Activated CD8-positive, alpha-beta memory T cell treated with anti-CD3 and anti-CD28 coated beads for 24 hours (primary cell): ENCODE measurements at places on chromosomes 16 and 17.
A peak's percentile ranks its signal among the peaks of the same experiment; 100 is the strongest.

GRCh38 chr16:268141-269053 is 7.3 kb downstream of the RGS11 start:
- no peak for DNase-seq

DNA sequence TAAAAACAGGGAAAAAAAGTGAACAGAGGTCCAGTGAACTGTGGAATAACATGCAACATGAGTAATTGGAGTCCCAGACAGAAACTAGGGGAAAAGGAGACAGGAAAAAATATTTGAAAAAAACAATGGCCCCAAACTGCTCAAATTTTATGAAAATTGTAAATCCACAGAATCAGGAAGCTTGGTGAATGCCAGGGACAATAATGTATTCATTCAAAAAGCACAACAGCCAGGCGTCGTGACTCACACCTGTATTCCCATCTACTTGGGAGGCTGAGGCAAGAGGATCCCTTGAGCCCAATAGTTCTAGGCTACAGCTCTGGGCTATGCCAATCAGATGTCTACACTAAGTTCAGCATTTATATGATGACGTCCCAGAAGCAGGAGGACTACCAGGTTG is 23.7 kb downstream of the NCOR1 start:
- no peak for DNase-seq

DNA sequence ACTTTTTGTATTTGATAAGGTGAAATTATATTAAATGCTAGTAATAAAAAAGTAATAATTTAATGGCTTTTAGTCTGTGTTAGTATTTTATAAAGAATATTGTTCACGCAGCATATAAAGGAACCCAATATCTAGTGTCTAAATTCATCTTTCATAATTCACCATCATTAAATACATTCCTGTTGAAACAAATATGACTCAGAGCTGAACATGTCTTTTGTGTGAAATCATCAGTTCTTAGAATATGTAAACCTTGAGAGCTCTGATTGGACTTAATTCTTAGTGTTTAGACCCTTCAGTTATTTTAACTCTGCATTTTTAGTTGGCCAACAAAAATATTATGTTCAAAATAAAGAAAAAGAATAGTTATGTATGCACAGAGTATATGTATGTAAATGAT is 71.8 kb downstream of the ABHD15 start:
- DNase-seq, result no peak

GRCh38 chr16:21950782-21951521 is 2.2 kb upstream of the UQCRC2 start:
- DNase-seq, result no peak

DNA sequence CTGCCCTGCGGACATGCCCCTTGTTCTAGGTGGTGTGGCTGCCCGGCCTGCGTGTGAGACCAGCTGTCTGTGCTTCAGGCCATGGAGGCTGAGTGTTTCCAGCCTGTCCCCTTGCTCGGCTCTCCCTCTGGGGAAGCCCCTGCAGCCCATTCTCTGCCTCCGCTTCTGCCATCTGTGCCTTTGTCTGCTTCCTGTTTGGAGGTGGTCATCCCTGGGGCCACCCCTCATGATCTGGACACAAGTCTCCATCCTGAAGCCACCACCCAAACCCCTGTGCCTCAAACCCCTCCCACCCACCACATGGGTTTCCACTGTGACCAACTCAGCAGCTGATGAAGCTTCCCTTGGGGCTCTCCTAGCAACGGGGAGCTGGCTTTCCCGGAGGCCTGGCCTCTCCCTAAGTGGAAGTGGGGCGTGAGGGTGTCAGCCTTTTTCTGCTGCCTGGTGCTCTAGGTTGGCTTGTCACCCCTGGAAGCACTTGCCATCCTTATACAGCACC is 184.9 kb downstream of the SEC14L1 start:
- no peak for DNase-seq

DNA sequence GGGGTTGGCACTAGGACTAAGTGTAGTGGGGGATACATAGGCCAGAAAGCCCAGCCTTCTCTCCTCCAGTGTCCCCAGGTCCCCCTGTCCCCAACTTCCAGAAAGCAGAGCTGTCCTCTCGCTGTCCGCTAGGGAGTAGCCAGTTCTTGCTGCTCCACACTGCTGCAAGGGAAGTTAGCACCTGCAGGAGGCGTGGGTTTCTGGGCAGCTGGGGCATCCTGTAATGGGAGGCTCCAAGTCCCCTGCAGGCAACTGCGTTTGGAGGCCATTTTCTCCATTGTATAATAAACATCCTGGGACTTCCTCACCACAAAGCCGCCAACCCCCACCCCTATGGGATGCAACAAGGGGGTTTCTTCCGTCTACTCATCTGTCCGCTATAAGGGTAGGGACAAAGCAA is 1.7 kb downstream of the RPRML start:
- no peak for DNase-seq

DNA sequence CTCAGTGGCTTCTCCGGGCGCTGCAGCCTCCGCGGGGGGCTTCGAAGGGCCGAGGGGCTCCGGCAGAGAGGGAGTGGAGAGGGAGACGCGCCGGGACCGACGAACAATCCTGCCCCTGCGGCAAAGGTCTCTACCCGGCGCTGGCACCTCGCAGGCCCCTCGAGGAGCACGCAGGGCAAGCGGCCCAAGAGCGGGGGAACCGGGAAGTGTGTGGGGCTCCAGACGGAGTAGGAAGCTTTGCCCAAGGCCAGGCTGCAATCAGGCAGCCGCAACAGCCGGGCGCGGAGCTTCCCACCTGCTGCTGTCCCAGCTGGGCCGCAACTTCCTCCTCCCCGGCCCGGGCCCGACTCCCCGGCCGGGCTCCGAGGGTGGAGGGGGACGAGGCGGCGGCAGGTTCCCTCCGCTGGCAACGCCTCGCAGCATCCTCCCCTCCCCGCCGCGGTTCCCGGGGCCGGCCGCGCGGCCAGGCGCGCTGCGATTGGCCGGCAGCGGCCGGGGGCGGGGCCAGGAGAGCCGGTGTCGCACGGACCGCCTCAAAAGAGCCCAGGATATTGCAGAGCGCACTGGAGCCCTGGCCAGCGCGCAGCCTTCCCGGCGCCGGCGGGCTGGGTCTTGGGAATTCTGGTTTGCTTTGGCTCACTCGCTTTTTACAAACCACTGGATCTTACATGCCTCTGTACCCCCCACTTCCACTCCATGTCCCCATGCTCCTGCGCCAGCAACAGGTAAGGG is at the start of gene KCNJ2:
Gene KCNJ2, plus strand, starts transcription at position 556 of the 732 bp plus-strand sequence. CDS start 5,508 bp downstream, outside the sequence.
- peak; percentile 72 for DNase-seq

- DNase-seq, result no peak
Measured at GRCh38 chr16:4982056-4982867, 24.1 kb downstream of the SEC14L5 start.

GRCh38 chr16:49592546-49593423 is 219.2 kb downstream of the C16orf78 start:
- DNase-seq, result peak; percentile 69

DNA sequence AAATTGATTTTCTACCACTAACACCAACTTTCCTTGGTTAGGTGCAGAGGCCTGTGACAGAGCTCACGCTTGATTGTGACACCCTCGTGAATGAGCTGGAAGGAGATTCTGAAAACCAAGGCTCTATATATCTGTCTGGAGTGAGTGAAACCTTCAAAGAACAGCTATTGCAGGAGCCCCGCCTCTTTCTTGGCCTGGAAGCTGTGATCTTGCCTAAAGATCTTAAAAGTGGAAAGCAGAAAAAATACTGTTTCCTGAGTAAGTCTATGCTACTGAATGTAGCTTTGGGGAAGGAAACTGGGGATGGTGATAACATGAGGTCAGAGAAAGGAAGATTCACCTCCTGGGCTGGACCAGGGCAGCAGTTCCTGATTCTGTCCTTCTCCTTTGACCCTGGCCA is 38.3 kb downstream of the REXO5 start:
- no peak for DNase-seq

- DNase-seq, result no peak
Measured at GRCh38 chr16:53962041-53962440, 258.1 kb downstream of the FTO start.

DNA sequence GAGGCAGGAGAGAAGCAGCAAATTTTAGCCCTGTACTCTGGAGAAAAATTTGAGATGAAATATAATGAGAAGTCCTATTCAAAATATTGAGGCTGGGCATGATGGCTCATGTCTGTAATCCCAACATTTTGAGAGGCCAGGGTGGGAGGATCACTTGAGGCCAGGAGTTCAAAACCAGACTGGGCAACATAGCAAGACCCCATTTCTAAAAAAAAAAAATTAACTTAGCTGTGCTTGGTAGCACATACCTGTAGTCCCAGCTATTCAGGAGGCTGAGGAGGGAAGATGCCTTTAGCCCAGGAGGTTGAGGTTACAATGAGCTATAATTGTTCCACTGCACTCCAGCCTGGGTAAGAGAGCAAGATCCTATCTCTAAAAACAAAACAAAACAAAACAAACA is 103.4 kb downstream of the CACNG3 start:
- no peak for DNase-seq

DNA sequence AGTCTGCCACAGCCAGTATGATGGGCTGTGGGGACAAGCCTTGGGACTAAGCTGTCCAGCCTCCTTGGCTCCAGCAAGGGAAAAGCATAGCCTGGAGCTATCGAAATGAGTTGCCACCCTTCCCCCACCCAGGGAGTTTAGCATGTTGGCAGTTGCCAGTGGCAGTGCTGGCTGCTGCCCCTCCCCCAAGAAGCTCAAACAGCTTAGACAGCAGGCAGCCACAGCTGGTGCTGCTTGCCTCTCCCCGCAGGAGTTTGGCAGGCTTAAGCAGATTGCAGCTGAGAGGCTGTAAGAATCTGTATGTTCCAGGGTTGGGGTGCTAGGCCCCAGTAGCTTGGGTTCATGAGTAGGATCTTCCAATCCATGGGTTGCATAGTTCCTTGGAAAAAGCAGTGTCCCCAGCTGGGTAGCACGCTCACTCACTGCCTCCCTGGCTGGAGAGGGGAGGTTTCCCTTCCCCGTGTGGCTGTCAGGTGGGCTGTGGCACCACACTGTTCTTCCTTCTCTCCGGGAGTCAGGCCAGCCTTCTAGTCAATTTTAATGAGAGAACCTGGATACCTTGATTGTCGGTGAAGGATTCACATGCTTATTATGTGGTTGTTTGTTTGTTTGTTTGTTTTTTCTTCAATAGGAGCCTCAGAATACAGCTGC is 506.1 kb downstream of the CDH11 start:
- no peak for DNase-seq

DNA sequence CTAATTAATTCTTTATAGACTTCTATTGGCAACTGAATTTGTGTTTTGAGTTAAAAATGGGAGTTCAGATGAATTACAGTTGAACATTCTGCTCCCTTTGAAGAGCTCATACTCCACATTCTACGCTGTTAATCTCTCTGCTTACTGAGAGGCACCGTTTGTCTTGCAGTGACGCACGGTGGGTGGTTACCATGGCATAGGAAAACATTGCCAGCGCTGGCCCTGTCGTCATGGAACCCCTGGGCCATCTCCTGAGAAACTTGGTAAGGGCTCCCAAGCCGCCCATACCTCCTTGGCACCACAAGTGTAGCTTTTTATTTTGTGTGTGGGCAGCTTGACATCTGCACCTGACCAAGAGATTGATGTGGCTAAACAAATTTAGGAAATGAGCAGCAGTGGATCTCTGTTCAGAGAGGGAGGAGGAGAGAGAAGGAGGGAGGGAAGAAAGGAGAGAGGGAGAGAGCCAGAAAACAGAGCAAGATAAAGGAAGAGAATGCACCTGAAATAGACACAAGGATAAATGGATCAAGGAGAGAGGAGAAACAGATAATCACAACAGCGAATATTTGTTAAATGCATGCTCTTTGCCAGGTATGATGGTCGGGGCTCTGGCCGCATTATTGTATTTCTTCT is 398.5 kb downstream of the HAPSTR1 start:
- DNase-seq, result no peak

DNA sequence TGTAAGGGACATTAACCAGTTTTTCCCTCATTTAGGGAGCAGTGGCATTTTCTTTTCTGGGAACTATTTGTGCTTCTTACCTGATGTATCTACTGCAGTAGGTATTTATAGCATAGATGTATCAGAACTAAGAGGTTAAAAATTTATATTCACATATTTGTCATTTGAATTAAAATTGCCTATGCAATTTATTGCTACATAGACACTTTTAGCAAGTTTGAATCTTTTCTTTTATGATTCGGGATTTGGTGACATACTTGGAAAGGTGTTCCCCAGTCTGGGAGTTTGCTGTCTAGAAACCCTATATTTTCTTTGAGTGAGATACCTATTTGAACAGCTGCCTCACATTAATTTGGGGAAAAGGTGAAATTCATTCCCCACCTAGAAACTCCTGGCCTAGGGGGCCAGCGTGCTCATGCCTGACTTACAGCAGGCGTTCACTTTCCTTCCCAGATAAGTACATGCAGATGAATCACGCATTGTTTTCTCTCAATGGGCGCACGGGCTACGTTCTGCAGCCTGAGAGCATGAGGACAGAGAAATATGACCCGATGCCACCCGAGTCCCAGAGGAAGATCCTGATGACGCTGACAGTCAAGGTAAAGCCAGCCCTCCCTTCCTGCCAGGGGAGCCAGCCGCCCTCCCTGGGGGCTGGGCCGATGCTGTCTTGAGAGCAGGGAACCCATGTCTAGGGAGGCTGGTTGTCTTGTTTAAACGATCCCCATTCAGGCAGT is 73.8 kb downstream of the SDR42E1 start:
- peak; percentile 35 for DNase-seq

DNA sequence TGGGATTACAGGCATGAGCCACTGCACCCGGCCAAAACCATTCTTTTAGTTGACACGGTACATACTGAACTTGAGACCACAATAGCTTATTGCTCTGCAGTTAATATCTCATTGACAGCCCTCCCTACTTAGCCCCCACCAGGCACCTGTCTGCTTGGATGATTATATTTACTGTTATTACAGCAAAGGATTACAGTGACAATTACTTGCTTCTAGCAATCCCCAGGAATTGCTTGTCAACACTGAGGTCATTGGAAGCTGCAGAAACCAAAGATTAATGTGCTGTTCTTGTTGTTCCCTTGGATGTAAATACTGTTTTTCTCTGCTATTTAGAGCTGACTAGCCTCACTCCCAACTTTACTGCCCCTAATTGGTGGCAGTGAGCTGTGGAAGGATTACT is 211.2 kb downstream of the LGALS9B start:
- no peak for DNase-seq

DNA sequence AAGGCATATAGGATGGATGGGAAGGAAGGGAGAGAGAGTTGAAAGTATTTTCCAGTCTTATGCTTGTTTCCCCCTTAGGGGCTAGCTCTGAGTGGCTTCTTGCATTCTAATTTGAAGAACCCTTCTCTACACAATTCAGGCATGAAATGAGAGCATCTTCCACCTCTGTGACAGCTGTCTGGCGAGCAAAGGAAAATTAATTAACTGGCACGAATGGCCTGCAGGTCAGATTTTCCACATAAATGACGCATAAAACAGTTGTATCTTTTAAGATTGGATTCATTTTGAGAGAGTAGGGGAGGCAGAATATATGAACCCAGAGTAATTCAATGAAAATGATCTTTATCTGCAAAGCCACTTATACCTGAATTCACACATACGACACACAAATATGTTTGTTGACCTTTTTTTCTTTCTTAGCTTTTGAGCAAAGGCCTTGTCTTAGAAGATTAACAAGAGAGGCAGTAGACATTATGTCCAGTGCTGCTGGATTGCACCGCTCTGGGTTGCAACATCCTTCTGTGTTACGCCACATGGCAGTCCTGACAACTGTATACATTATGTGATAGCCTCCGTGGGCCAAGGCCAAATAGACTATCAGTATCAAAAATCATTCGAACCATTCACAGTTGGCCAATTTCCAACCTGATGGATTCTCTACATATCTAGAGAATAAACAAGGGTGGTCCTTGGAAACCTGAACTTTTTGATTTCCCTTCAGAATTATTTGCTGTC is 173.0 kb upstream of the GOT2 start:
- DNase-seq, result no peak
